ENCODE measurements at places on chromosomes 12 and 14.

GRCh38 chr12:117896009-117896408 lies 72.8 kb downstream of the KSR2 start:
- no peak for DNase-seq

- DNase-seq, result no peak
Observed at GRCh38 chr12:41972598-41972997, 172.1 kb downstream of the GXYLT1 start.

DNA sequence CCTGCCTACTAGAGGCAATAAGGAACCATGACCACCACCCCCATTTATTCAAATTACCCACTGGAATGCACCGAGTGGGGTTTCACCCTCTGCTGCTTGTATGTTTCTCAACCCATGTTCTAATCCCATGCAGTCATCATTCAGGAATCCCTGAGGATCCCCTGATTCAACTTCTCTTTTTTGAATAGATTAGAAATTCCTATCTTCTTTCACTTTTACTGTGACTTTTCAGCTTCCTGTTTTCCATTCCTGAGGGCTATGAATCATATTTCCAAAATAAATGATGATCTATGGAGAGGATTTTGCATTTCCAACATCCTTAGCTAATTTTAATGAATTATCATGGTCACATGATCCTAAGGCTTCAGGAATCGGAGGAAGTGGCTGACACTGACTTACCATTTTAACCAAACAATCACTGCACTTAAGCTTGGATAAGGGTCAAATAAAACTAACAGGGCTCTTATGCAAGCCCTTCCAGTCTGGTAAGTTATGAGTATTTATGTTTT lies 19.4 kb upstream of the P2RX4 start:
- no peak for DNase-seq

GRCh38 chr12:59780605-59781135 lies 184.8 kb downstream of the SLC16A7 start:
- DNase-seq, result no peak

DNA sequence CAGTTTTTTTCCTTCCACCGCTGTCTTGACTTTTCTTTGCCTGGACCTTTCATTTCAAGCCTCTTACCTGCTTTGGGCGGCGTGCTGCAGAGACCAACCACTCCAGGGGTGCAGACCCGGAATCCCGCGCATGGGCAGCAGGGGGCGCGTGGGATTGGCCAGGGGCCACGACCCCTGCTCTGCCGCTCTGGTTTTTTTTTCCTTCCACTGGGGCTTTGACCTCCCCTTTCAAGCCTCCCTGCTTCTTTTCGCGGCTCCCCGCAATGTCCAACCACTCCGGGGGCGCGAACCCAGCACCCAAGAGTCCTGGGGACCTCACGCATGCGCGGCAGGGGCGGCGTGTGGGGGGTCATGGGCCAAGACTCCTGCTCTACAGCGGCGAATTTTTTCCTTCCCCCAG lies 325.1 kb downstream of the ALG10 start:
- DNase-seq, result no peak

GRCh38 chr12:49796155-49796554 lies 32.1 kb downstream of the NCKAP5L start:
- DNase-seq, result no peak

DNA sequence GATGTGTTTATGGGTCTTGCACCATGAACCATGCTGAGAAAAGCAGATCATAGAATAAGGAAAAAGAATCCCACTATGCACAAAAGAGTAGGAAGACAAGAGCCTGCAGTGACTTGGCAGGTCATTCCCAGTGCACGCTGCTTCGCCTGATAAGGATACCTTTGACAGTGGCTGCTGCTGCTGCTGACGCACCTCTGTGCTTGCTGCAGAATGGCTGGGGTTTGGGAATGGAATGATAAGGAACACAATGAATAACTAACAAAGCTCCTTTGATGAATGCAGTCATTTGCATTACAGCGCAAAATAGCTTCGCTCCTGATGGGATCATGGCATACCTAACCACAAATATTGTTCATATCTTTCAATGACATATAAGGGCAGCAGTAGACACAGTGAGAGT lies 278.7 kb downstream of the PDZRN4 start:
- DNase-seq, result no peak

- DNase-seq, result no peak
Observed at GRCh38 chr12:26379777-26380467, 184.5 kb downstream of the SSPN start.

Data from naive thymus-derived CD8-positive, alpha-beta T cell (primary cell).